ENCODE measurements at places on chromosomes 13 and 19.

- DNase-seq: no peak
These were observed 78.7 kb upstream of the SERP2 start for GRCh38 chr13:44294876-44295275.

DNA sequence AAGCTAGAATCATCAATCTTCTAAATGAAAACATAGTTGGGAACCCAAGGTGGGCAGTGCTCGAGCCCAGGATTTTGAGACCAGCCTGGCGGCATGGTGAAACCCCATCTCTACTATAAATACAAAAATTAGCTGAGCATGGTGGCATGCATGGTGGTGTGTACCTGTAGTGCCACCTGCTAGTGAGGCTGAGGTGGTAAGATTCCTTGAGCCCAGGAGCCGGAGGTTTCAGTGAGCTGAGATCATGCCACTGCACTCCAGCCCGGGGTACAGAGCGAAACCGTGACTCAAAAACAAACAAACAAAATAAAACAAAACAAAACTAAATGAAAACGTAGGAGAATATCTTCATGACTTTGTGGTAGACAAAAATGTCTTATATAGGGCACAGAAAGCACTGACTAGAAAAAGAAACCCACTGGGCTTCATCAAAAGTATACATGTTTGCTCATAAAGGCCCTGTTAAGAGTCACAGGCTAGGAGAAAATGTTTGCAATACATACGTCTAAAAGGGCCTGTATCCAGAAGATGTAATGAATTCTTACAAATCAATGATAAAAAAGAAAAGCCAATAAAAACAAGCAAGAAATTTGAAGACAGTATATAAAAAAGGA is 353.6 kb downstream of the FGF9 start:
- no peak for DNase-seq

DNA sequence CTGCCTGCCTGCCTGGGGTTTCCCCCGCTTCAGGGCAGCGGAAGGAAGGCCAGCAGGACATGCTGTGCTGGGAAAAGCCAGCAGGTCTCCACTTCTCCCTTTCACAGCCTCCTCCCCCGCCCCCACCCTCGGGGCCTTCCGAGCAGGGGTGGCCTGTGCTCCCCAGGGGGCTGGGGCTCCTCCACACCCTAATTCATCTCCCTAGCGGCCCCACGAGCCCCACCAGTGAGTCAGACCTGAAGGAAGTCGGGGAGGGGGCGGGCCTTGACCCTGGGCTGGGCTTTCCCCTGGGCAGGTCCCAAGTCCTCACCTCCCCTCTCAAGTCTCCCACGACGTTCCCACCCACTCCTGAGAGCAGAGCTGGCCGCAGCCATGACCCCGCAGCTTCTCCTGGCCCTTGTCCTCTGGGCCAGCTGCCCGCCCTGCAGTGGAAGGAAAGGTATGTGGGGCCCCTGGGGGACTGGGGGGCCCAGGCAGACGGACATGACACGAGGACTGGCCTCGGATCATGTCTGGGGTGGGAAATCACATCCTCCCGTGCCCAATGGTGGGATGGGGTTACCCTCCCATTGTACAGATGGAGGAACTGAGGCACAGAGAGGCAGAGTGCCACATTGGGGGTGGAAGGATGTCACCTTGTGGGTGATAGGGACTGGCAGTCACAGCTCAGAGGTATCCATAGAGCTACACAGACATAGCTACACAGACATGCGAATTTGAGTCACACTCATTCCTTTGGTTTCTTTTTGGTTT is at the start of gene EBI3:
Gene EBI3, plus strand, starts transcription at position 345 of the 753 bp plus-strand sequence. Its CDS starts 28 bp downstream, at position 373.
- no peak for DNase-seq

DNA sequence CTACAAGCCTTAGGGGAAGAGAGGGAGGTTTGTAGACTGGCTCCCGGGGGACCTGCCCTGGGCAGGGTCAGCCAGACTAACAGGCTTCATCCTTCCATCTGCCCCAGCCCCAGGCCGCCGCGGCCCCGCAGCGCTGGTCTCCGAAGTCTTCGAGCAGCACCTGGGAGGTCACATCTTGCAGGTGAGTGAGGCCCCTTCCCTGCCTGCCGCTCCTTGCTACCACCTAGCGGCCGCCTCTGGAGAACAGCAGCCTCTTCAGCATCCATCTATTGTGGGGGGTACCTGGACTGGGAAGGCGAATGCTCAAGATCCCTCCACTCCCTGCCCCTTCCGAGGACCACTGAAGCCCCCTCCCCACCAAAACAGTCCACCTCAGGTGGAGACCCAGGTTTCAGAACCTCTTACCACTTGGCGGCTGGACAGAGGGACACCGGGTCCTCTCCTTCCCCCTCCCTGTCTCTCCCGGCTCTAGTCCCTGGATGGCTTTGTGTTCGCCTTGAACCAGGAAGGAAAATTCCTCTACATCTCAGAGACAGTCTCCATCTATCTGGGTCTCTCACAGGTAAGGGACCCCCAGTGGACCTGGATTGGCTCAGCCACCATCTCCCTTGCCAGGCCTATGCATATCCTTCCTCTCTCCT is 12.7 kb downstream of the NPAS1 start:
- no peak for DNase-seq

DNA sequence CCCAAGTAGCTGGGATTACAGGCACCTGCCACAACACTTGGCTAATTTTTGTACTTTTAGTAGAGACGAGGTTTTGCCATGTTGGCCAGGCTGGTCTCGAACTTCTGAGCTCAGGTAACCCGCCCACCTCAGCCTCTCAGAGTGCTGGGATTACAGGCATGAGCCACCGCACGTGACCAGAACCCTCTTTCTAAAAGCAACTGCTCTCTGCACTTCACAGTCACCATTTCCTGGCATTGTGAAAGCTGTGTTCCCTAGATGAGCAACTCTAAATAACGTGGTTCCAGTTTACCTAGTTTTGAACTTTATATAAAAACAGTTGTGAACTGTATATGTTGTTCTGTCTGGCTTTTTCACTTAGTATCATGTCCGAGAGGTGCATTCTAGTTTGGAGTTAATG is 152.9 kb downstream of the SIPA1L3 start:
- DNase-seq: no peak

GRCh38 chr19:40191836-40192646 is 815 bp downstream of the MAP3K10 start:
- no peak for DNase-seq

DNA sequence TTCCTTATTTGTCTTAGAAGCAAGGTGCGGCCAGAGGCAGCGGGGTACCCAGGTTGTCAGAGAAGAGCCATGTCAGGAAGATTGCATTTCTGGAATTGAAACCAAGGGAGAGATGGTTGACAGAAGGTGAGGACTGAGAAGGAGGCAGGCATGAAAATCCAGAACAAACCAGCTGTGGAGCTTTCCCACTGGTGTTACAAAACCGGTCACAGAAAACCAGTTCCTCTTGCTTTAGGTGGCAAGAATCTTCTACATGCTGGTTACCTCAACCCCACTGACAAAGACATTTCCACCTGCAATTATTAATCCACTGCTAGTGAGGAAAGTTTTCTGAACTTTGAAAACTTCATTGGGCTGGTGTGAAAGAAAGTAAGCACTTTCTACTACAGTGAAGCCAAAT is 64.0 kb upstream of the MED4 start:
- no peak for DNase-seq

- DNase-seq: no peak
These were observed 1.9 kb downstream of the TPM4 start for GRCh38 chr19:16077984-16078758.
